ENCODE measurements at places on chromosomes 13 and 19.

- DNase-seq, result no peak
These were observed 35.6 kb downstream of the TNFRSF19 start for GRCh38 chr13:23605831-23606230.

- no peak for DNase-seq
These were observed 74.8 kb downstream of the ZNF536 start for GRCh38 chr19:30446850-30447552.

DNA sequence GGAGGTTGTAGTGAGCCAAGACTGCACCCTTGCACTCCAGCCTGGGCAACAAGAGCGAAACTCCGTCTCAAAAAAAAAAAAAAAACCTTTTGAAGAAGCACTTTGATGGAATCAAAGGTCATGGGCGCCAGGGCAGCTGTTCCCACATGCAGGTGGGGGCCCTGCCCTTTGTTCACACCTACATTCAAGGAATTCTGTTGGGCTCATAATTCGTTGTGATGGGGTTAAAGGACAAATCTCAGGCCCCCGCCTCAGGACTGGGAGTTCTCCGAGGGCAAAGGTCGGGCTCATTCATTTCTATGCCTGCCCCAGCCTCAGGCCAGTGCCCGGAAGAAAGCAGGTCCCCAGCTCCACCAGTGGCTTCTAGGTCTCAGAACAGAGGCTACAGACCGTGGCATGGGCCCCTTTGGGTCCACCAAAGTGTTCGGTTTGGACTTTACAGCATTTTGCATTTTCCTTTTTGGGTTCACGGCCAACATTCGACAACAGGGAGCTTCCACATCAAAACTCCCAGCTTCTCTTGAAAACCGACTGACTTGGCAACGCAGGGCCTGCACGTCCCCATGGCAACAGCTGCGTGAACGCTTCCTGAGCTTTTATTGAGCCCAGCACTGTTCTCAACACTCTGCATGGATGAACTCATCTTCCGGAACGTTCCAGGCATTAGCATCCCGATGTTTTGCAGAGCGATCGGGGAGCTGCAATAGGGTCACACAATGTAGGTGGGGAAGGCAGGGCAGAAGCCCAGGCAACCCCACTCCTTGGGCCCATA lies 10.1 kb upstream of the GTF2F1 start:
- no peak for DNase-seq

GRCh38 chr19:50449236-50449899 lies 16.7 kb downstream of the MYBPC2 start:
- DNase-seq, result no peak

GRCh38 chr13:98217597-98217996 lies 40.5 kb upstream of the RNF113B start:
- DNase-seq, result no peak

DNA sequence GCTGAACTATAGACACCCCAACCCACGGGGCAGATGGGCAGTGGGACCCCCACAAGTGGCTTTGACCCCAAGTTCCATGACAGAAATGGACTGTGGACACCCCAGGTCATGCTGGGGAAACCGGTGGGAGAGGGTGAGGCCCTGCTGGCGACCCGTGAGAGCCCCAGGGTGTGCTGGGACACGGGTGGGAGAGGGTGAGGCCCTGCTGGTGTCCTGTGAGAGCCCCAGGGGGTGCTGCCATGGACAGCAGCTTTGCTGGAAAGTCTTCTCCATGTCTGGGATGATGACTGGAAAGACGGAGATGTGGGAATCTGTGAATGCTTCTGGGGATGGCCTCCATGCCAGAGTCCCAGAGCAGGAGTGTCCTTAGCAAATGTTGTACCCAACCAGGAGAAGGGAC lies 148.4 kb downstream of the URI1 start:
- DNase-seq, result no peak

DNA sequence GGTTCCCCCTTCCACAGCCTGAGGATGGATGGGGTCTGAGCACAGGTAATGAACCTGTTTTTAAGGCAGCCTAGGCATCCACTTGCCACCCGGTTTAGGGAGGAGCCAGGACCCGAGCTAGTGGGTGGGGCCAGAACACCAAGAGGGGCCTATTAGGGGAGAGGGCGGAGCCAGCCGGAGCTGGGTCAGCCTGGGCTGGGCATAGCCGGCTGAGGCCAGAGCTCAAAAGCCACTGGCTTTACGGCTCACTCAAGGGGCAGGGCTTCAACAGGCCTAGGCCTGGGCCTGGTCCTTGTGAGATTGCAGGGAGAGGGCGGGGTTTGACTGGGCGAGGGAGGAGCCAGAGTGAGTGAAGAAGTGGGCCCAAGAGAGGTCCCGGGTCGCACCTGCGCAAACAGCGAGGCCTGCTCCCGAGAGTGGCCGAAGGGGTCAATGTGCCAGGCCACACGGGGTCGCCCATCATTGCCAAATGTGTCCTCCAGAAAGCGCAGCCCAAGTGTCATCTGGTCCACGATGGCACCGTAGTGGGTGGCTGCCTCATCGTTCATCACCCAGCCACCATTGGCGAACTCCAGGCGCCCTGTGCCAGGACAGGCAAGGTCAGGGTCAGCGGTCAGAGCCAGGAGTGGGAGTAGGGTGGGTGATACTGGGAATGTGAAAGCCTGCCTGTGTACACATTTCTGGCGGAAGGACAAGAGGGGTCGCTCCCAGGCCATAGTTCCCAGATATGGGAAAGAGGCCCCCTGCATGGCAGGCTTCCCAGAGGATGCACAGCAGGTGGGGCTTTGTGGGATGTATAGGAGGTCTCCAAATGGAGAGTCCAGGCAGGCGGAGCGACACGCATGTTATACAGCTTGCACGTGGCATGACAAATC lies 1.9 kb downstream of the MAN2B1 start:
- no peak for DNase-seq

DNA sequence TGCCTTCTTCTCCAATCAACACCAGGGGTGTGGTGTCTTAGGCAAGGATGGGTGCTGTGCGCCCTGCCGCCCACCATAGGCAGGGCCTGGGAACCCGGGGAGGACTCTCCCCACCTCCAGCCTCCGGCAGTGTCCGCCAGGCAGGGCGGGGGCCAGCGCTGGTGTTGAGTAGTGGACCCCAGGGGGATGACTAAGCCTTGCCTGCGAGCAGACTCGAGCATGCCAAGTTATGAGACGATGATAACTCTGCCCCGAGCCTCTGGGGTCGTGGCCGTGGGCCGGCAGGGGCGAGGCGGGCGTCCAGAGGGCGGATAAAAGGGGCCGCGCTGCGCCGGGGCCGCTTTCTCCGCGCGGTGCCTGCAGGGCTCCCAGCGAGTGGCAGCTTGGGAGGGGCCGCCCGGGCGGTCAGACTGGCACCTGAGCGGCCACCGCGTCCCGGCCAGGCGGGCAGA lies at the start of gene MEDAG:
TSS of gene MEDAG (plus strand) at position 340 of the 452 bp plus-strand sequence. CDS start 245 bp downstream, outside the sequence.
- no peak for DNase-seq

DNA sequence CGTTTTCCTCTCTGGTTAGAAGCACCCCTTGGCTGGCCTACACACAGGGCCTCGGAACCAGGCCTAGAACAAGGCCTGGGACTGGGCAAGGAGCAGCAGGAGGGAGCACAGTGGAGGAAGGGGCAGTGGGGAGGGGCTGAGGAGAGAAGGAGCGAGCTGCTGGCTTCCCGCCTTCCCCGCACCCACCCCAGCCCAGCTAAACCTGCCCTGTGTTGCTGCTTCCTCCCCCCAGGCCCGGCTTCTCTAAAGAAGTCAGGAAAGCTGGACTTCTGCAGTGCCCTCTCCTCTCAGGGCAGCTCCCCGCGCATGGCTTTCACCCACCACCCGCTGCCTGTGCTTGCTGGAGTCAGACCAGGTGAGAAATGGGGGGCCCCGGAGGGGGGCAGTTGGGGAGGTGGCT lies 24.3 kb downstream of the LYL1 start:
- no peak for DNase-seq

DNA sequence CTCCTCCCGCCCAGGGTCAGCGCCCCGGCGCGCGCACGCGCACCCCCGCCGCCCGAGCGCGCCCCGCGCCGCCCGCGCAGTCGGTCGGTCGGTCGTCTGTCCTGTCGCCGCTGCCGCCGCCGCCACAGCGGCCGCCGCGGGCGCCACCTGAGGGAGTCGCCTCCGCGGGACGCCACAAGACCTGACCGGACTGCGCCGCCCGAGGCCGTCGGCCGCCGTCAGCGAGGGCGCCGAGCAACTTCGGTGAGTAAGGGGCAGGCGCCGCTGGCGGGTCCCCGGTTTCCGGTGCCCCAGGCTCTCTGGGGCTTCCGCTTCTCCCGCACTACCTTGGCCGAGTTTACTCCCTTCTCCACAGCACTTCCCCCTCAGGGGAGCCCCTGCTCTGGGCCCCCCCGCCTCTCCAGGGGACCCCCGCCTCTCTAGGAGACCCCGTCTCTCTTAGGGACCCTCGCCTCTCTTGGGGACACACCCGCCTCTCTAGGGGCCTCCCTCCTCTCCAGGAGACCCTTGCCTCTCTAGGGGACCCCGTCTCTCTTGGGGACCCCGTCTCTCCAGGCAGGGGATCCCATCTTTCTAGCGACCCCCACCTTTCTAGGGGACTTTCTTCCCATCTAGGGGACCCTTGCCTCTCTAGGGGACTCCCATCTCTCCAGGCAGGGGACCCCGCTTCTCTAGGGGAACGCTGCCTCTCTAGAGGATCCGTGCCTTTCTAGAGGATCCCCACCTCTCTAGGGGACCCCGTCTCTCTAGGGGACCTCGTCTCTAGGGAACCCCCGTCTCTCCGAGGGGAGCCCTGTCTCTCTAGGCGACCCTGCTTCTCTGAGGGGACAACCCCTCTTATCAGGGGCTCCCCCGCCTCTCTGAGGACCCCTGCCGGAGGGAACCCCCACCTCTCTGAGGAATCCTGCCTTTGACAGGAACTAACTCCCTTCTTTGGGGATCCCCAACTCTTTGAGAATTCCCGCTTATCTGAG lies 19.3 kb upstream of the GATAD2A start:
- DNase-seq, result no peak

GRCh38 chr13:112718318-112718717 lies 28.5 kb downstream of the ATP11A start:
- no peak for DNase-seq

DNA sequence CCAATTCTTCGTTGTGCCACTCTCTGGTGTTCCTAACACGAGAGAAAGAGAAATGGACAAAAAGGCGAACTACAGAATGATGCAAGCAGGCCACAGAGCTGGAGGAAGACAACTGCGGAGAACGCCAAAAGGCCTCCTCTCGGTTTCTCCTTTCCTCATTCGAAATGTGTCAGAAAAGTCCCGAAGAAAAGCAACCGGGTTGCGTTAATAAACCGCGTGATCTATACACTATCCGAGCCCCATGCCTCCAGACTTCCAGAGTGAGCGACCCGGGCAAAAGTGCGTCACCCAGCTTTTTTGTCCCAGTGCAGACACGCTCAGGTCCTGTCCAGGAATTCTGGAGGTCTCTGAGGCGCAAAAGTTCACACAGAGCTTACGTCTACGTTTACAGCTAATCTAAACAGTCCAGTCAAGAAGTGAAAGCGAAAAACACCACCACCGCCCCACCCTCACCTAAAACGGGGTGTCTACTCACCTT lies 413 bp downstream of the N4BP2L2 start:
- no peak for DNase-seq

GRCh38 chr13:109744512-109745051 lies 41.8 kb downstream of the IRS2 start:
- DNase-seq, result no peak

DNA sequence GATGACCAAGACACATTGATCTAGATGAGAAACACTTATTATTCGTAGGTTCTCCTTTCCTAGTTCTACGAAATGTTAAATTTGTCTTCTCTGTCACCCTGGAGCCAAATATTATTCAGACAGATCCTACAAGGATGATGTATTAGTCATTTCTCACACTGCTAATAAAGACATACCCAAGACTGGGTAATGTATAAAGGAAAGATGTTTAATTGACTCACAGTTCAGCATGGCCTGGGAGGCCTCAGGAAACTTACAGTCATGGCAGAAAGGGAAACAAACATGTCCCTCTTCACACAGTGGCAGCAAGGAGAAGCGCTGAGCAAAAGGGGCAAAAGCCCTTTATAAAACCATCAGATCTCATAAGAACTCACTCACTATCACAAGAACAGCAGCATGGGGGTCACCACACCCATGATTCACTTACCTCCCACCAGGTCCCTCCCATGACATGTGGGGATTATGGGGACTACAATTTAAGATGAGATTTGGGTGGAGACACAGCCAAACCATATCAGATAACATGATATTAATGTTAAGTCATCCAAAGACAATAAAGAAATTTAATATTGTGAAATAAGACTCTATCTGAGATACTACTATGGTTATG lies 1248.8 kb upstream of the SLC10A2 start:
- DNase-seq, result no peak

GRCh38 chr19:5804516-5805461 lies at the start of gene NRTN:
Gene NRTN (plus strand): TSS chr19:5805067. CDS start chr19:5824166, 19,099 bp downstream.
- peak; percentile 35 for DNase-seq

- no peak for DNase-seq
These were observed 211.1 kb upstream of the TSHZ3 start for GRCh38 chr19:31560086-31561060.

DNA sequence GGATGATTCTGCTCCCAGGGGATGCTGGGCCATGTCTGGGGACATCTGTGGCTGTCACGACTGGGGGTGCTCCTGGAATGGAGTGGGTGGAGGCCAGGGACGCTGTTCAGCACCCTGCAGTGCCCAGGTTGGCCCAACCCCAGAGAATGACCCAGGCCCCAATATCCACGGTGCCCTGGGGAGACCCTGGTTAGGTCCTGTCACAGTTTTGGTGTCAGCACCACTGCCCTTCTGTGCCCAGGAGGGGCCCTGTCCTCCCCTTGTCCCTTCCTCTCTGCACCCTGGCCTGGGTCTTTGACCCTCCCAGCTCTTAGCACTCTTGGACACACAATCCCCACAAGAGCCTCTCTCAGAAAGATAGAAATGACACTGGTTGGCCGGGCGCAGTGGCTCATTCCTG lies 85.3 kb downstream of the GADD45B start:
- no peak for DNase-seq

- no peak for DNase-seq
These were observed 2898.1 kb downstream of the PCDH9 start for GRCh38 chr13:64332048-64332447.

DNA sequence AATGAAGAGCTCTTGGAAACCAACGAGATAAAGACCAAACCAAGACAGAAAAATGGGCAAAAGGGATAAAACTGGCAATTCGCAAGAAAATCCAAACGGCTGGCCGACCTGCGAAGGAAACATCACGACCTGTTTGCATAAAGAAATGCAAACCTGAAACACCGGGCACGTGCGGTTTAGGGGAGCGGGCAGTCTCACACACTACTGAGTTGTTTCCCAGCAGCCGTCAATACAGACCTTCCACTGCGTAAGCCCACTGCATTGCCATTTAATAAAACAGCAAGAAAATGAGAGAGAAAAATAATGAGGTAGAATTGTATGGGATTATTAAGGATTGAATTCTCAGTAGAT lies 642 bp upstream of the PEG3 start:
- no peak for DNase-seq
